Effector CD4-positive, alpha-beta T cell (primary cell): ENCODE measurements at places on chromosomes 4 and X.

GRCh38 chr4:11614426-11614825 lies 185.7 kb upstream of the HS3ST1 start:
- no peak for DNase-seq

DNA sequence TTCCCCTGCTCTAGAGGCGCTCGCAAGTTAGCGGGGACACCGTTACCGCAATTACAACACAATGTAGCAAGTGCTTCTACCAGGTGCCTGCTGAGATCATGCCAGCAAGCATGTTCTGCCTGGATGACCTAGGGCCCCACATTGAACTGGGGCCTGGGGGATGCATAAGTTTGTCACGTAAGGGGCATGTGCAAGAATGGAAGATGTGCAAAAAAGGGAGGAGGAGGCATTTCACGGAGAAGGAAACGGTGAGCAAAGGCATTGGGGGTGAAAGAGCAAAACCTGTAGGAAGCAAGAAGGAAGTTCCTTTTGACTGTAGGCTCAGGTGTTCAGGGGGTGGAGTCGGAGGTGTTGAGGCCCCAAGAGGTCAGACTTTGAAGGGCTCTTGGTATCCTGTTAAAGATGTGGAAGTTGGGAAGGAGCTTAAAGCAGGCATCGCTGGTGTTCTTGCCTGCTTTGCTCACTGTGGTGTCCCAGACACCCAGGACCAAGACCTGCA lies 602 bp upstream of the SCARB2 start:
- DNase-seq, result no peak

GRCh38 chr4:143288171-143288570 lies 48.5 kb upstream of the GAB1 start:
- no peak for DNase-seq

GRCh38 chrX:46408553-46409407 lies 136.4 kb downstream of the ZNF674 start:
- DNase-seq, result peak; percentile 56

GRCh38 chr4:109721033-109721432 lies 8.8 kb downstream of the PLA2G12A start:
- no peak for DNase-seq

DNA sequence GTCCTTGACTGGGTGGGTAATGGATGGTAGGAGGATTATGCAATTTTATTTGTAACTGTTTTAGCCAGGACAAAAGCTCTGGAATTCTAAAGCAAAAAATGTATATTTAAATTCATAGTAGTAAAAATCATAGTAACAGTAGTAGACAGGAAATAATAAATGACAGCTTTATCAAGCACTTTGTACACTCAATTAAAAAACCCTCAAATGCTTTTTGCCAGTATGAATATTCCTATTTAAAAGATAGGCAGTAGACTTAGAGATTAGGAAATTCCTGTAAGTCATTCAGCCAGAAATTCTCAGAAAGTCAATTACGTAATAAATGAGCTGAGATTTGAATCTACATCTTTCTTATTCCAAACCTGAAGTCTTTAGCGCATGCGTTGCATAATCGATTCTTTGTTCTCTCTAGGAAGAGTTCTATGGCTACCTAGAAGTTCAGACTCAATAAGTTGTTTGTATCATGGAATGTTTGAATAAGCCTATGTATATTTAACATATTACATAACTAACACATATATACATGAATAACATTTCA lies 2.5 kb downstream of the AADAT start:
- DNase-seq, result no peak

DNA sequence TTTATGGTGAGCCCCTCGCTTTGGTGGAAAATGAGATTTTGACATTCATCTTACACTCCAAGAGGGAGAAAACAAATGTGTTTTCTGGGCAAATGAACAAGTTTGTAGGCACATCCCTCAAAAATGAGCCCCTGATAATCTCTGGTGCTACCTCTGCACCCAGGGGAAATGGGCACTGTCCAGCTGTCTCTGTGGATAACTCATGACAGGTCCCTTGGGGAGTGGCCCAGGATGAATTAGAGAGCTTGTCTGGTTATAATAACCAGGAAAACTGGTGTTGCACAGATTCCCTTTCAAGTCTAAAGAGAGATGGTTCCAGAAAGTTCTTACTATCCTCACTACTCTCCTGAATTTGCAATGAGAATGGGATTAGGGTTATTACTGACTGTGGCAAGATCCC lies 7.5 kb downstream of the RASL11B start:
- no peak for DNase-seq

- DNase-seq, result no peak
Observed at GRCh38 chr4:73743795-73744194, 3.4 kb downstream of the CXCL8 start.

DNA sequence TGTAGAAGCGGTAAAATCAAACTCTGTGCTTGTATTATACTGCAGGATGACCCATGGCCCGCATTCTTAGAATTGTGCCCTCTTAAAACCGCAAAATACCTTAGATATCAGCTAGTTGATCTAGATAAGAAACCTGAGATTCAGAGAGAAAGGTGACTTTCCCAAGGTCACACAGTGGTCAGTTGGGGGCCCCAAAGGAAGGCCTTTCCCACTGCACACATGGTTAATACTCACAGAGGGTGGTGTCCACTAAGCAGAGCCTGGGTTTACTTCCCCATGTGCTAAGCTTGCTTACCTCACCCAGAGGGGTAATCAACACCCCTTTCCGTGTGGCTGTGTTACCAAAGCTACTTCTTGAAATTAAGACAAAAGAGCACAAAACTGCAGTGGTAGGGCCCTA lies 66.3 kb downstream of the RBM47 start:
- DNase-seq, result no peak
